ENCODE measurements at places on chromosomes 4 and X.

- DNase-seq = no peak
Measured at GRCh38 chrX:109294097-109294814, 187.6 kb downstream of the GUCY2F start.

DNA sequence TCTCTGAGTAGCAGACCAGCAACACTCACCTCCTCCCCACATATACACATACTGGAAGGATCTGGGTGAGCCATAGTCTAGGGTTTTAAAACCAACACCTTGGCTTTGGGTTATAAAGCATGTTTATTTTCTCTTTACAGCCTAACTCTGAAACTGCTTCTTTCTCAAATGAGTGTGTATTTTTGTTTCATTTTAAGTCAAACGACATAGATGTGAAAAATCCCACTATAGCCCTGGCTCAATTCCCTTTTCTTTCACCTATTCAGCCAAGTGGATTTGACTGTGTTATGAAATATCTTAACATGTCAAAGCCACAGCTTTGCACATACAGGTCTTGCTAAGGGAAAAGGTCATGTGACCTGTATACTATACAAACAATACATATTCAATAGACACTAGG lies 13.8 kb downstream of the NEXMIF start:
- no peak for DNase-seq

- peak; percentile 46 for DNase-seq
Measured at GRCh38 chrX:102849396-102849795, 87.7 kb upstream of the RAB40AL start.

DNA sequence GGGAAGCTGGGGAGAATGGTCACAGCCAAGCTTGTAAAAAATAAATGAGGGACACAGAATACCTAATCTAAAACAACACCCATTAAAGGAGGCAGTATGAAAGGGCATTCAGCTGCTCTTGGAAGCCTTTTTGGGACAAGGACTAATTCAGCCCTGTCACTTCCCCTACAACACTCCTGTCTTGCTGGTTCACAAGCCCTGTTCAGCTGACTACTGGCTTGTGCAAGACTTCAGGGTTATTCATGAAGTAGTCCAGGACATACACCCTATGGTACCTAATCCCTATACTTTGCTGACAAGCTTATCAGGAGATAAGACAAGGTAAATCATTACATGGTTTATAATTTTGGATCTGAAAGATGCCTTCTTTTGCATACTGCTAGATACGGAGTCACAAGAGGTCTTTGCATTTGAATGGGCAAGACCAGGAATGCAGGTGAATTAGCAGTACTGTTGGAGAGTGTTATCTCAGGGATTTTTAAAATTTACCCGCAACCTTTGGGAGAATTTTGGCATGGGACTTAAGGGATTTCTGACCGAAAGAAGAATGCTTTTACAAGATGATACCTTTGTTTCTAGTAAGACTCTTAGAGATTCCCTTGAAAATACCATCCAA lies 103.2 kb upstream of the LANCL3 start:
- DNase-seq = no peak

- no peak for DNase-seq
Measured at GRCh38 chrX:41720125-41720779, 3.7 kb upstream of the GPR82 start.

- DNase-seq = peak; percentile 57
Measured at GRCh38 chr4:154559494-154560418, 3.1 kb upstream of the FGB start.

DNA sequence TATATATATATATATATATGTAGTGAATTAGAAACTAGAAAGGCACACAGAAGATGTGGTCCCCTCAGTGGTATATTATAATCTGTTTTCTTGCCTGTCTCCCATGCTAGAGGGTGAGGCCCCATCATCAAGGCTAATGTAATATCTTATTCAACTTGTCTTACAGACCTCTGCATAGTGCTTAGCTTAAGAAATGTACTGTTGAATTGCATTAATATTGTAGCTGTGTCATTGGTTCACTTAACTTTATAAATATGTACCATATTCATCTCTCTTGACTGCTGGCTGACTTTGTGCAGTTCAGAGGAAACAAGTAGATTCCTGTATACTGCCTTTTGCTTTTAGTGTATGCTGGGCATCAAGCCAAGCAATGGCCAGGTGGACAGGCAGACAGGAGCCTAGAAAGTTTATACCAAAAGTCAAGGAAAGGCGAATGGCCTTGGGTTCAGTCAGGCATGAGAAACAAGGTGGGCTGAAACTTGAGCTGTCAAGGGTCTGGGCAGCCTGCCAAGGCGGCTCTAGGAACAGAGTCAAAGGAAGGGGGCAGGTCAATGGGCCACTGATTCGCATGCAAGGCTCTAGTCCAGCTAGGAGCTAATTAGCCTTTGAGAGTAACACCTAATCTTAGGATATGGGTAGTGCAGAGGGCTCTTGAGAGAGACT lies 78.8 kb upstream of the LEF1 start:
- DNase-seq = no peak

DNA sequence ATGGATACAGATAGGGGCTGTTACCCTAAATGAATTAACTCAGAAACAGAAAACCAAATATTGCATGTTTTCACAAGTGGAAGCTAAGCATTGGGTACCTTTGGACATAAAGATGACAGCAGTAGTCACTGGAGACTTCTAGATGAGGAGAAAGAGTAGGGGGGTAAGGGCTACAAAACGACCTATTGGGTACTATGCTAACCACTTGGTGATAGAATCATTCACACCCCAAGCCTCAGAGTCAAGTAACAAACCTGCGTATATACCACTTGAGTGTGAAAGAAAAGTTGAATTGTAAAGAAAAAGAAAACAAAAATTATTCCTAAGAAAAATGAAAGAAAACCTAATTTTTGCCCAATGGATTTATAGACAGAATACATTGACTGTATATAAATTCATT lies 7.7 kb upstream of the ARAP2 start:
- no peak for DNase-seq

- no peak for DNase-seq
Measured at GRCh38 chrX:114580336-114580735, 3.5 kb upstream of the HTR2C start.

GRCh38 chr4:173288698-173289352 lies 45.3 kb downstream of the HMGB2 start:
- no peak for DNase-seq

DNA sequence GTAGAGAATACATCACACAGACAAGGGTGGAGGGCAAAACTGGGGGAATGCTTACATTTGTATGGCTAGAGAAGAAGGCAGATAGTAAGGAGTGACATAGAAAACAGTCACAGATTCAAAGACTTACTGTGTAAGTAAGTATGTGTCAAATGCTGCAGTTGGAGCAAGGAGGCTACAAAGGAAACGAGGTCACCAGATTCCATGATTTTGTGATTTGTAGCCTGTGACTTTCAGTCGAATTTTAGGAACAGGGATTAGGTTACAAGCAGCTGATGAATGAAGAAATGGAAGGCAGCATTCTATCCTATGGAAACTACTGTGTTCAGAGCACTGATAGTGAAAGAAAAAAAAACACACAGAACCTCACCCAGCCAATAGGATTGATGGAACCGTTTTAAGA lies 407.9 kb downstream of the IL15 start:
- no peak for DNase-seq

- no peak for DNase-seq
Measured at GRCh38 chr4:99800332-99801004, 16.2 kb upstream of the DAPP1 start.

GRCh38 chr4:1445716-1446445 lies 39.6 kb upstream of the NKX1-1 start:
- no peak for DNase-seq

DNA sequence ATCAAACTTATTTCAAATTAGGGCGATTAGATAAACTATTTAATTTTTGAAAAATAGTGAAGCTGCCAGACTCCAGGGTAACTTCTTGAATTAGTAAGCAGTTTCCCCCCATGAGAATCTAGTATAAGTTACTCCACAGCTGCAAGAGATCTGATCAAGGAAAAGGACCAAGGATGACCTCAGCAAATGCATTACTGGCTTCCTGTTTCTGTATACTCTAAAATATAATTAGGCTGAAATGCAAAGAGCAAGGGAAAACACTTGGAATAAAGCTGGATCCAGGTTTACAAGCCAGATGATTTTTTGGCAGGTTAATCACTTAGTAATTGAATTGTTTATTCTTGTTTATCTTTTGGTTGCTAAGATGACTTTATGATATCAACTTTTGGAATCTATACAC lies 13.4 kb upstream of the P2RY10 start:
- no peak for DNase-seq

DNA sequence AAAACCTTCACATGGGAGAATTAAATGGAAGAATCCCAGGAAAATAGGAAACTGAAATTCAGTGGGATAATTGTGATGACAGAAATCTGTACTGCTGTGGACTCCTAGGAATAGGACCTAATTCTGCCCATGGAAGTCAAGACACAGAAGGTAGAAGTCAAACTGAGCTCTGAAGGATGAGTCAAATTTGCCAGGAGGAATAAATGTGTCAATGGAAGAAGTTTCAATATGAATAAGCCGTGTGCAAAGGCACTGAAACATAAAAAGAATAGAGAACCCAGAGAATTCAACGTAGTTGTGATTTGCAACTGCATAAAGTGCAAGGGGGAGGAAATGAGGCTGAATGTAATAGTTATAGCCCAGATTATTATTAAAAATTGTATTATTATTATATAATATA lies 11.6 kb downstream of the ENAM start:
- no peak for DNase-seq

- DNase-seq = no peak
Measured at GRCh38 chr4:26724534-26724933, 136.1 kb upstream of the STIM2 start.

GRCh38 chr4:138816875-138817274 lies 198.7 kb upstream of the NOCT start:
- DNase-seq = no peak
